HuH-7.5 (cell line): ENCODE measurements at places on chromosomes 7 and 10.

- no peak for DNase-seq
Measured at GRCh38 chr7:92784935-92785334, 51.4 kb downstream of the CDK6 start.

GRCh38 chr10:10014846-10015245, 1002.8 kb upstream of the CELF2 start:
- no peak for DNase-seq

DNA sequence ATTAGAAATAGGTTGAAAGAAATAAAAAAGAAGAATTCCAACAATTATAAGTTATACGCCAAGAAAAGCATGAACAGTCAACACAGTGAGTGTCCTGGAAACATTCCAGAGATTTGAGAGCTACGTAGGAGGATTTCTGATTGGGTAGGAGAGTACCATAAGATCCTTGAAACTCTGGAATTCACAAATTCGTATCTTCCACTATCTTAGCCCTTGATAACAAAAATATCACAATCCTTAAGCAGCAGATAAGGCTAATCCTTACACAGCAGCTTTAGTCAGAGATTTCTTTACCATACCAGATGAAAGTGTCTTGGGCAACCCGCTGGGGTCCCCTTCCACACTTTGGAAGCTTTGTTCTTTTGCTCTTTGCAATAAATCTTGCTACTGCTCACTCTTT, 8.2 kb downstream of the TPK1 start:
- DNase-seq, result no peak

DNA sequence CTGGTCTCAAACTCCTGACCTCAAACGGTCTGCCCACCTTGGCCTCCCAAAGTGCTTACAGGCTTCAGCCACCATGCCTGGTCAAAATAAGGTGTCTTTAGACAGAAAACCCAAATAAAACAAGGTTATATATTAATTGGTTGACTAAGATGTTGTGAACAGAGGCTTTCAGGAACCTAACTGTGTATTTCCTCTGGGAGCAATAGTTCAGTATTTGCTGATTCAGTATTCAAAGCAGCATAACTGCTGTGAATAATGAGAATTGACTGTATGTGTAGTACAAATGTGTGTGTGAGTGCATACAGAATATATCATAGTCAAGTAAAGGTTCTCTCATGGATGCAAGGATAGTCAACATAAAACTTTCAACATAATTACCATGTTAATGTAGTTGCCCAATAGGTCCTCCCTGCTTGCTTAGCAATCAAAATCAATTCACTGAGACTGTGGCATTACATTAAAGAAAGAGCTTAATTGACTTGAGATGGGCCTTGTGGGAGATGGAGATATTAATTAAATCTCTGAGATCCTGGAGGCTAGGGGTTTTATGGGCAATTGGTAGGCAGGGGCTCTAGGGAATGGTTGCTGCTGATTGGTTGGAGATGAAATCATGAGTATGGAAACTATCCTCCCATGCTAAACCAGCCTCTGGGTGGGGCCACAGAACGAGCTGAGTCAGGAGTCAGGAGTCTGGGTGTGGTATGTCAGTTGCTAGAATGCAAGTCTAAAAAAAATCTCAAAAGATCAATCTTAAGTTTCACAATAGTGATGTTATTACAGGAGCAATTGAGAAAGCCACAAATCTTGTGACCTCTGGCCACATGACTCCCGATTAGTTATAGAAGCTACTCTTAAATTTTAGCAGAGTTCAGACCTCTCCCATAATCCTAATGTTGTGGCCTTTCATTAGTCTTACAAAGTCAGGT, 162.7 kb downstream of the AKR1D1 start:
- DNase-seq, result no peak

DNA sequence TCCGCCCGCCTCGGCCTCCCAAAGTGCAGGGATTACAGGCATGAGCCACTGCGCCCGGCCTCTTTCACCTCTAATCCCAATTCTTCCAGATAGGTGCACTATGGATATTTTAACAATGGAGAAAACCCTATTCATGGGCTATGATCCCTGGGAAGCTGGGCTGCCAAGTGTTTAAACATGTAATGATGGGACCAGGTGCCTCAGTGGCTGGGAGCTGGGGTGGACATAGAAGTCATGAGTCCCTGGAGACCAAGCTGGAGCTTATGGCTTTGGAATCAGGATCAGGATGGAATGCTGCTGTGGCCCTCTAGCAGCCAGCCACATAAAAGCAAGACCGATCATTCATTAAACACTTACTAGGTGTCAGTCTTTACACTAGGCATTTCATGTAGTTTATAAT, 41.8 kb upstream of the IGFBP3 start:
- DNase-seq, result no peak

GRCh38 chr10:90179696-90180407, 478.5 kb downstream of the KIF20B start:
- no peak for DNase-seq

- no peak for DNase-seq
Measured at GRCh38 chr10:97466755-97467154, 20.8 kb downstream of the ZDHHC16 start.

GRCh38 chr7:44323381-44324203, 1.8 kb downstream of the CAMK2B start:
- DNase-seq, result no peak
